ENCODE measurements at places on chromosomes 16 and 17.

- no peak for DNase-seq
Observed at GRCh38 chr16:4884209-4884608, 36.9 kb downstream of the UBN1 start.

DNA sequence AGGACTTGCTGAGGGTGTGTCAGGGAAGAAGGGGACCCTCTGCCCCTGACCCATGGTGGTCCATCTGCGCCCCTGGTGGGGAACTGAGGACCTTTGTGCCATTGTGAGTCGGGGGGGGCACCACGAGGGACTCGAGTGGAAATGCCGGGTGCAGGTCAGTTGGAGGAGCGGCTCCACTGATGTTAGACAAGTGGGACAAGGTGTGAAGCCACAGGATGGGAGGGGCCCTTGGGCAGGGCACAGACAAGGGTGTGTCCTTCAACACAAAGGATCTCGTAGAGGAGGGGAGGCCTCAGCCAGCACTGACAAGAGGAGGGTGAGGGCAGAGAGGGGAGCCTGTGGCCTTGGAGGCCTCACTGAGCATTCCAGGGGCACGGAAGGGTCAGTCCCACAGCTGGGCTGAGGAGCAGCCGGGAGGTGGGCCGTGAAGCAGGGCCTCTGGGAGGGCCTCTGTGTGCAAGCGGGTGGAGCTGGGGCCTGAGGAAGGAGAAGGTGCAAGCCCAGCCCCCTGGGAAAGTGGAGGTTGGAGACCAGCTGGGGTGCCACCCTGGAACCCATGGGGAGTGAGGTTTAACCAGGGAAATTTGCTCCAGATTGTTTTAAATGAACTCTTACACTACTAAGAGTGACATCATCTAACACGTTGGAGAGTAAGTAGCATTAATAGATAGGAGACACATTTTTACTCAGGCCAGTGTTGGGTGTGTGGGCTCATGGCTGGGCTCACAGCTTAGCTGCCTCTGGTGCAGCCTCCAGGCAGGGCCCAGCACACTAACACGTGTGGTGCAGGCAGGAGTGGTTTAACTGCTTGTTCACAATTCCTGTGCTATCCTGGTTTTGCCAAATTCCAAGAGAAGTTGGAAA lies 27.9 kb downstream of the NARF start:
- no peak for DNase-seq

GRCh38 chr16:52251495-52251894 lies 295.4 kb downstream of the TOX3 start:
- DNase-seq = no peak

DNA sequence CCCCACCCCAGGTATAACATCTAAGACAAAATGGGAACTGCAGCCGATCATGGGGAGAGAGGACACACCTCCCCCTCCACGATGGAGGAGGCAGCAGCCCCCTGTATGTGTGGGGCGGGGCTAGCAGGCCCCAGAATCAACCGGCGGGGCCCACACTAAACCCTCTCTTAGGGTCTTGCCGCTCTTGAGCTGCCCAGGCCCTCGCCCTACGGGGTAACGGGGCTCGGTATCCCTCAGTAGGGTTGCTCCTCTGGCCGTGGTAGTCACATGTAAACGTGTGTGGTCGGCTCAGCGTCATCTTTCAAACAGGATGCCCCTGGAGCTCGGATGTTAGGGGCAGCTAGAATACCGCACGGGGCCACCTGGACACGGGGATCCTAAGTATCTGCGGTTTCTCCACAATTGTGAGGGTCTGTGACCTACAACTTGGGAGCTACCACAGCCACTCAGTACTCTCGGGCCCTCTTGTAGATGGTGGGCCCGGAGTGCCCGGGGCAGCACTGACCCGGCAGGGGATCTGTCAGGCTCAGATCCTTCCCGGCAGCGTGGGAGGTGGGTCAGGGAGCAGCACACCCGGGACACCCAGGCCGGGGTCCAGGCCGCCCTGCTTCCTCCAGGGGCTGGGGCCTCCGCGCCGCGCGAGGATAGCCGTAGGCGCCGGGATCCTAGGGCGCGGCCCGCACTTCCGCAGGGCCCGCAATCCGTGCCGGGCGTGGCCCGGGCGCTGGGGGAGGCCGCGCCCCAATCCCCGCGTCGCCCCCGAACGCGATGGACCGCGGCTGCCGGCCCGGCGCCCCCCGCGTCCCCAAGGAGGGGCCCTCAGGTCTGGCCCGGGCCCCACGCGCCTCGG lies 781 bp downstream of the ARHGDIA start:
- peak; percentile 24 for DNase-seq

- DNase-seq = no peak
Observed at GRCh38 chr16:82454566-82454965, 172.2 kb upstream of the CDH13 start.

- no peak for DNase-seq
Observed at GRCh38 chr17:43411369-43411677, 12.5 kb downstream of the ARL4D start.

- no peak for DNase-seq
Observed at GRCh38 chr16:53878216-53878615, 174.3 kb downstream of the FTO start.

DNA sequence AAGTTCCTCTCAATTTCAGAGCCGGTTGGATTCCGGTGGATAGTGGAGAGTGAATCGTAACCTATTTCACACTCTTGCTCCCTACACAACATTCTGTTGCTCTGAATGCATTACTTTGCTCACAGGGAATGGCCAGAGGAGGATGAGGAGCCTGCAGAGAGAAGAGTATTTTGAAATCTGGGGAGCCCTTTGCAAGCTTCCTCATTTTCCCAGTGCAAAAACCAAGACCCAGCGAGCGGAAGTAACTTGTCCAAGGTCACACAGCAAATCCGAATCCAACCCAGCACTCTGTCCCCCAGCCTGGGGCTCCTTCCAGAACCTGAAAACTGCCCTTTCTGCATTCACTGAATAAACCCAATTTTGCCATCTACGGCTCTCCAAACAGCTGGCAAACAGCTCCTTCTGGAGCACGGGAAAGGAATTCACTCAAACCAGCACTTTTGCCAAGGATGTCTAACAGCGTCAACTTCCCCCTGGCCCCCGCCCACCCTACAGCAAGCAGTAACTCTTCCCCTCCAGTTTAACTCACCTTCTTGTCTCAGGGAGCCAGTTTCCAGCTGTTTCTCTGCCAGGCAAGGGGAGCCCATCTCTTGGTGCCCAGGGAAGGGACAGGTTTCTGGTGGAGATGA lies 557 bp downstream of the KCNG4 start:
- DNase-seq = no peak

DNA sequence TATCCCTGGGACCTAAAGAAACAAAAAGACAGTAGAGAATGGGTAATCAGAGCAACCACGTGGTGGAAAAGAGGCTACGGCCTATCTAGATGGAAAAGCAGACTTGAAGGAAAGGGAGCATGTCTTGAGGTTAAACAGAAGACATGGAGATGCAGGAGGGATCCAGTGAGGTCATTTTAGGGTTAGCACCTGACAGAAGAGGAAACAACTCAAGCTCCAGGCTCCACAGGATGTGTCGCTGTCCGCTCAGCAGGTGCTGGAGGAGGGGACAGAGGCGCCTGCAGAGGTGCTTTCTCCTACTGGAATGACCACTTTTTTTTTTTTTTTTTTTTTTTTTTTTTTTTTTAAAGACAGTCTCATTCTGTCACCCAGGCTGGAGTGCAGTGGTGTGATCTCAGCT lies 47.5 kb upstream of the CLEC3A start:
- DNase-seq = no peak

DNA sequence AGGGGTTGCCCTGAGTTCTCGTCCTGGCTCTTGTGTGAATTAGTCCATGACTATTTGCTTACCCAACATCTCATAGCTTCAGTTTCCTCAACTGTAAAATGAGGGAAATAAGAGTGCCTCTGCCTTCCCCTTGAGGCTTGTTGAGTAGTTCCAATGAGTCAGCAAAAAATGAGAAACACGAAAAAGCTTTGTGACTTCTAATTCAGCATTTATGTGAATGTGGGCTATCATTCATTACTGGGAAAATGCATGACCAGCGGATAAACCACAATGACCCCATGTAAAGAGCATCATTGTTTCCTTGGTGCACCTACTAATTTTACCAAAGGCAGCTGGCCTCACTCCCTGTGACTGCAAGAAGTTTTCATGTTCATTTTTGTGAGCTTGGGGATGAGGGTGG lies 374.6 kb upstream of the HSBP1 start:
- DNase-seq = no peak
